ENCODE measurements at places on chromosomes 3 and 15. TPM values are rescaled to one million over a fixed set of nuclear protein-coding genes. Genes with fewer than 3 reads are reported as not detected.

LIPC gene
- total RNA-seq: 18.4 TPM

DNA sequence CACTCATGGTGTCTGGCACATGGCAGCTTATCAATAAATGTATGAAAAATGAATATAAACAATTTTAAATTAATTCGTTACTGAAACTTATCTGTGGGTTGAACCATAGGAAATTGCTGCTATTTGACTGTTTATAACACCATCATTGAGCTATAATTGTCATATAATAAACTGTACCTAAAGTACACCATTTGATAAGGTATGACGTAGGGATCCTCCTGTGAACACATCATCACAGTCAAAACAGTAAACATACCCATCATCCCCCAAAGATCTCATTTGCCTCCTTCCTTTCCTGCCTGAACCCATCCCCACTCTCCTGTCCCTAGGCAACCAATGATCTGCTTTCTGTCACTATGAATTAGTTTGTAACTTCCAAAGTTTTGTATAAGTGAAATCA, 151.0 kb upstream of the SLC2A2 start:
- H3K4me3 ChIP-seq: no peak overlapping the region
- H3K27me3 ChIP-seq: no peaks in the 10 kb centered on the region
- no peak overlapping the region for H3K27ac ChIP-seq
- H3K4me1 ChIP-seq: no peaks in the 10 kb centered on the region
- H3K36me3 ChIP-seq: no peaks in the 10 kb centered on the region
- DNase-seq: no peak

- no peaks in the 10 kb centered on the region for H3K36me3 ChIP-seq
- H3K4me1 ChIP-seq: peaks cover 13% of the 10 kb centered on the region
- no peak for DNase-seq
- peak overlapping the region; percentile 87 for H3K27ac ChIP-seq
Measured at GRCh38 chr15:68230157-68231100, 901 bp upstream of the CLN6 start.

DNA sequence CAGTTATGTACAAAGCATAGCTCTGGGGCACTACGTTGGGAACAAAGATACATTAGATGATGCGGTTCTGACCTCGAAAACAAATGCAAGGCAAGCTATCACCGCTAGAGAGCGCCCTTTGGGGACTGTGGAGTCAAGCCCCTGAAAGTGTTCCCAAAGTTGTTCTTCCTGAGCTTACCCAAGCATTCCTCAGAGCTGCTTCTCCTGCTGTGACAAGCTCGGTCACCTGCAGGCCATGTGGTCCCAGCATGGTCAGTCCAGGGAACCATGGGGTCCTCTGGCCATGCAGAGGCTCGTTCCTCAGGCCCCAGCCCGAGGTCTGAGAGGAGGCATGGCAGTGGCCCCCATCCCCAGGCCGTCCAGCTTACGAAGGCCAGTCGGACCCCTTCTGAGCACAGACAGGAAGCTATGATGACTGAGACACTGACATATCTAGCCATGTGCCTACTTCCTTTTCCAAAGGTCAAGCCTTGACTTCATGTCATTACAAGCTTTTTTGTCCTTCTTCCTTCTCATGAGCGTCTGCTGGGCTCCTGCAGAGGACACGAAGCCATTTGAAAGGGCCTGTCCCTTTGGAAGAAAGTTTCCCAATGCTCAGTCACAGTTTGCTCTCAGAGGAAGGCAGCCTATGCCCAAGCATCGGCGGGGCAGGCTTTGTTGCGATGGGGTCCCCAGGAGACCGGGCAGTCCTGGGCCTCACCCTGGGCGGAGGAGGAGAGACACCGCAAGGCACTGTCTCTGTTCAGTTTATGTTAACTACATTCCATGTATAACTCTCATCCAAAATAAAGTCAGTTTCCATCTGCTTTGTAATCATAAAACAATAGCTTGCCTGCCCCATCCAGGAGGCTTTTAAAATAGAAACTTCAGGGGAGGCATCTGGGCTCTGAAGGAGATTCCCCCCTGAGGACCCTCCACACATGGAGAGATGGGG, 79.3 kb downstream of the ATP10A start:
- H3K27me3 ChIP-seq: no peaks in the 10 kb centered on the region
- H3K4me1 ChIP-seq: peaks cover 31% of the 10 kb centered on the region
- no peaks in the 10 kb centered on the region for H3K36me3 ChIP-seq
- DNase-seq: no peak
- H3K4me3 ChIP-seq: no peak overlapping the region

CPA3 gene
- total RNA-seq: 3.1 TPM

CPLX3 gene
- total RNA-seq: not detected

- no peaks in the 10 kb centered on the region for H3K27me3 ChIP-seq
- H3K36me3 ChIP-seq: no peaks in the 10 kb centered on the region
- no peak for DNase-seq
- no peak overlapping the region for H3K27ac ChIP-seq
- H3K4me1 ChIP-seq: no peaks in the 10 kb centered on the region
Measured at GRCh38 chr15:73295630-73296286, 73.0 kb downstream of the HCN4 start.

DNA sequence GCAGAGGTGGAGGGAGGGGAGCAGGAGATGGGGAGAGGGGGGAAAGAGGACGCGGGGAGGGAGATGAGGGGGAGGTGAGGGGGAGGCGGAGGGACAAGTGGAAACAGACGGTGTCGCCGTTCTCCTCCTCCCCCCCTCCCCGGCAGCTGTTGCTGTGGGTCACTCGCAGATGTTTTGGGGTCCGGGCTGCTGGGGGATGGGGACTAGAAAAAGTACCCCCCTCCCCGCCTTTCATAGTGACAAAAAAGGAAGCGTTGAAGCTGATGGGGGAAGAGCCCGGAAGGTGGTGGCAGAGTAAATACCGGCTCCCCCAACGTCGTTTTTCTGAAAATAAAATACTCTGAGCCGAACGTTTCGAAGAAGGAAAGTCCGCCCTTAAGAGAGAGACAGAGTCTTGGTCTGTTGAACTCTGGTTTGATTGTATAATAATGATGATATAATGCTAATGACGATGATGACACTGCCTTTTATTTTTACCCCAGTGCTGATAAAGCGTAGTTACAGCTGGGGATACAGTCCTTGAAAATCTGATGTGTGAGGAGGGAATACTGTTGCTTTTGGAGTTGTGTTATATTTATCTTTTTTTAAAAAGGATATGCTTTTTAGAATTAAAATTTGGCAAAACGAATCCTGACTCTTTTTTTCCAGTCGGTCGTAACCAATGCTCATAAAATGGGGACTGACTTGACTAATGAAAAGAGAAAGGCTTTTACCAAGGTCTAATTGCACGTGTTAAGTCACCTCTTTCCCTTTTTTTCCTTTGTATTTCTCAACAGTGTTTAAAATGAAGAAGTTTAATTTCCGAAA, 993 bp downstream of the STXBP5L start:
- H3K4me3 ChIP-seq: peak overlapping the region; percentile 22
- H3K36me3 ChIP-seq: no peaks in the 10 kb centered on the region
- H3K27me3 ChIP-seq: no peaks in the 10 kb centered on the region
- no peak overlapping the region for H3K27ac ChIP-seq

MME gene
- 114 TPM for total RNA-seq

GRCh38 chr15:63811942-63812550, 21.7 kb downstream of the HERC1 start:
- H3K27ac ChIP-seq: no peak overlapping the region
- no peak for DNase-seq
- no peaks in the 10 kb centered on the region for H3K36me3 ChIP-seq
- H3K27me3 ChIP-seq: no peaks in the 10 kb centered on the region
- peaks cover 5% of the 10 kb centered on the region for H3K4me1 ChIP-seq

CPB1 gene
- total RNA-seq: 6.8 TPM

DNA sequence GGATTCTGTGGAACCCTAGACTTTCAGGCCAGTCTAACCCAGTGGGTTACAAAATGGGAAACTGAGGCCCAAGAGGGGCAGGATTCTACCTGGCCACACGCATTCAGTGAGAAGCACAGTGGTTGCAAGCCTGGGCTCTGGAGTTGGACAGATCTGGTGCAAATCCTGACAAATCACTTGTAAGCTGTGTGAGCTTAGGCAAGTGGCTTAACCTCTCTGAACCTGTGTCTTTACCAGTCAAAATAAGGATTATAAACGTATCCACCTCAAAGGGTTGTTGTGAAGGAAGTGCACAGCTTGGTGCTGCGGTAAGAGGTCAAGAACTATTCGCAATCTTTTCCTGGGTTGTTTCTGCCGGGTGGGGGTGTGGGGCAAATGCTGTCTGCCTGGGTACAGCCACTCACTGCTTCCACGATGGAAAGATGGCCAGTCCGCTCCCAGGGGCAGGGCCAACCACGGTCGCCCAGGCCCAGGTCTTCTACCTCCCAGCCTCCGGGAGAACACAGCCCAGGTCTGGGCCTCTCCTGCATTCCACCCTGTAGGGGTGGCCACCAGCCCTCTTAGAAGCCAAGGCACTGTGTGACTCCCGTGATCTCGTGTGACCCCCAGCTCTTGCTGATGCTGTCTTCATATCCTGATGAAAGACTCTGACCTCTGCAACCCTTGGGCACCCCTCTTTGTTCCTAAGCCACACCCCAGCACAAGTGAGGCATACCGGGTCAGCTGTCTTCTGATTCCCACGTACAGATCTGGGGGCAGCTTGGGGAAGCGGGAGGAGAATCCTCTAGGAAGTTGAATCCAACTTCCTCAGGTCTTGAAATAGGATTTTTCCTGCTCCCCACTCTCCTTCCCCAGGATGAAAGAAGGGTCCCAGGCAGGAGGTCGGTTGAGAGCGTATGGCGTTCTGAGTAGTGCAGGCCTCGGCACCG, 1.5 kb downstream of the CHRNA3 start:
- no peaks in the 10 kb centered on the region for H3K27me3 ChIP-seq
- H3K36me3 ChIP-seq: no peaks in the 10 kb centered on the region
- DNase-seq: no peak

KIF15 gene
- total RNA-seq: 0.78 TPM

DNA sequence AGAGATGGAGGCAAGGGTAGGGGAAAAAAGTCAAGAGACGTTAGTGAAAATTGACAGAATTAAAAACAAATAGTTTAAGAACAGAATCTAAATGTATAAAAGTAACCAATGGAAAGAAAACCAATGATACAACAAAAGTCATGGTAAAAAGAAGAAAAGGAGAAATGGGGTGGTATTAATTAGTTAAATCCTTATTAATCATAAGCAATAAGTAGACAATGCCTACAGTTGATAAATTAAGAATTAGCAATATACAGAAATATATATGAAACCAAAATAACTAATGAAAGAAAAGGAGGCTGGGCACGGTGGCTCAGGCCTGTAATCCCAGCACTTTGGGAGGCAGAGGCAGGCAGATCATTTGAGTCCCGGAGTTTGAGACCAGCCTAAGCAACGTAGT, 23.8 kb downstream of the EPM2AIP1 start:
- DNase-seq: no peak
- peaks cover 17% of the 10 kb centered on the region for H3K36me3 ChIP-seq
- H3K4me3 ChIP-seq: no peak overlapping the region
- H3K27ac ChIP-seq: no peak overlapping the region

- H3K27ac ChIP-seq: no peak overlapping the region
- DNase-seq: peak; percentile 41
- no peaks in the 10 kb centered on the region for H3K27me3 ChIP-seq
- no peaks in the 10 kb centered on the region for H3K36me3 ChIP-seq
- no peaks in the 10 kb centered on the region for H3K4me1 ChIP-seq
Measured at GRCh38 chr3:115239717-115240116, 92.6 kb upstream of the ZBTB20 start.

UBA3 gene
- 80.7 TPM for total RNA-seq

DNA sequence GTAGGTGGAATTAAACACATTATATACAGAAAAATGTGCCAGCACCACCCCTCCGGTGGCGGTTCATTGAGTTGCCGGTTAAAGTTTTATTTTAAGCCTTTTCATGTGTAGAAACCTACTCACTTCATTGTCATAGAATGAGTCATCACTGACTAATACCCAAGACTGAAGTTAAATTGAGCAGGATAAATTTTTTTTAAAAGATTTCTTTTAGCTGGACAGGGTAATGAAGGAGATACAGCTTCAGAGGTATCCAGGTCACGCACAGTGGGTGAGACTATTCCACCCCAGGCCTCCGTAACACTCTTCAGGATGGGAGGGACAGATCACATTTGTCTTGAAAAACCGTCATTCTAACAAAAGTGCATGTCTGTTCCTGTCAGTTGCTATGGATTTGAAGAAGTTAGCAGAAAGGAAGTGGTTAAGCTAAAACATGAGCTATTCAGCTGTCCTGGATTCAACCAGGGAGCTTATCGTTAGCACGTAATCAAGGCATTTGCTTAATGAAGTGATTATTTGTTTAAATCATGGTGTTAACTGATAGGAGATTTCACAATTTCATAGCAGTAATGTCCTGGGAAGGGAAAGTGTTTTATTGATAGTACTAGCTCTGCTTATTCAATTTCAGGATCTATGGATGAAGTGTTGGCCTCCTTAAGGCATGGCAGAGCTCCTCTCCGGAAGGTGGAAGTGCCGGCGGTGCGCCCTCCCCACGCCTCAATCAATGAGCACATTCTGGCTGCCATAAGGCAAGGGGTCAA, 23.4 kb downstream of the WHAMM start:
- H3K36me3 ChIP-seq: peaks cover 98% of the 10 kb centered on the region
- H3K4me1 ChIP-seq: no peaks in the 10 kb centered on the region
- no peak overlapping the region for H3K4me3 ChIP-seq
- no peaks in the 10 kb centered on the region for H3K27me3 ChIP-seq
- no peak overlapping the region for H3K27ac ChIP-seq

- H3K27ac ChIP-seq: peak overlapping the region; percentile 56
- H3K36me3 ChIP-seq: no peaks in the 10 kb centered on the region
- no peaks in the 10 kb centered on the region for H3K27me3 ChIP-seq
- no peak for DNase-seq
- H3K4me3 ChIP-seq: no peak overlapping the region
Measured at GRCh38 chr15:39454189-39454986, 126.5 kb upstream of the THBS1 start.

ANKUB1 gene
- total RNA-seq: 0.60 TPM

DNA sequence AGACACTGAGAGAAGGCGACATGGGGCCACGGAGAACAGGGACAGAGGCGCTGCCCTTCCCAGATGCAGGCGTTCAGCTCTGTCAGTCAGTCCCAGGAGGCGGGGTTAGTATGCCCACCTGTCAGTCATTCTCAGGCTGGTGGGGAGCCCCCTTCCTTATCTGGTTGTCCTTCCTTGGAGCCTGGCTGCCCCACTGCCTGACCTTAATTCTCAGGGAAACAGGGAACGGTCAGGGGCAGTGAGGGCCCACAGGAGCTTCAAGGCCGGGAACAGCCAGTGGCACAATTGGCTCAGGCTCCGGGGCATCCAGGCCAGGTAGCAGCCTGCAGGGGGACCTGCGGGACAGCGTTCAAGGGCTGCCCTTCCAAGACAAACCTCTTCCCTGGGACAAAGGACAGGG, 133.2 kb downstream of the CHSY1 start:
- no peak for DNase-seq
- H3K36me3 ChIP-seq: no peaks in the 10 kb centered on the region
- no peak overlapping the region for H3K27ac ChIP-seq
- no peak overlapping the region for H3K4me3 ChIP-seq
- no peaks in the 10 kb centered on the region for H3K27me3 ChIP-seq

DNA sequence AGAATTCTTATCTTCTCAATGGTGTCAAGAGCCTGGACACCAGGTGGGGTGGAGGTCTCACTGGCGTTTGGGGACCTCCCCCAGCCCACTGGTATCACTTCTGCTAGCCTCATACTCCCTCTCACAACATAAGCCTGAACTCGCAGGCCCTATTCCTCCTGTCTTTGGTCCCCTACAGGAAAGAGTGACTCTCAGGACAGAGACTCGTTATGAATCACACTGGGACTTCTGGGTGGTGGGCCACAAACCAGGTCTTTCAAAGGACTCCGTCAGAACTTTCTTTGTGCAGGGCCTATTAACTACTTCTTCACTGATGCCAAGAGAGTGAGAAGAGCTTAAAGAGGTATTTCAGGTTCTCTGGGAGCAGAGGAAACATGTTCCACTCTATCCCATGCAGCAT, 100.4 kb downstream of the WDR76 start:
- H3K4me3 ChIP-seq: no peak overlapping the region
- no peaks in the 10 kb centered on the region for H3K27me3 ChIP-seq
- H3K36me3 ChIP-seq: no peaks in the 10 kb centered on the region
- H3K4me1 ChIP-seq: no peaks in the 10 kb centered on the region
- DNase-seq: no peak
- H3K27ac ChIP-seq: no peak overlapping the region

ECT2 gene
- total RNA-seq: 9.0 TPM

STXBP5L gene
- not detected for total RNA-seq

Measured in tibial nerve (tissue), 4 donors.